ENCODE measurements at places on chromosomes 2 and 18.

DNA sequence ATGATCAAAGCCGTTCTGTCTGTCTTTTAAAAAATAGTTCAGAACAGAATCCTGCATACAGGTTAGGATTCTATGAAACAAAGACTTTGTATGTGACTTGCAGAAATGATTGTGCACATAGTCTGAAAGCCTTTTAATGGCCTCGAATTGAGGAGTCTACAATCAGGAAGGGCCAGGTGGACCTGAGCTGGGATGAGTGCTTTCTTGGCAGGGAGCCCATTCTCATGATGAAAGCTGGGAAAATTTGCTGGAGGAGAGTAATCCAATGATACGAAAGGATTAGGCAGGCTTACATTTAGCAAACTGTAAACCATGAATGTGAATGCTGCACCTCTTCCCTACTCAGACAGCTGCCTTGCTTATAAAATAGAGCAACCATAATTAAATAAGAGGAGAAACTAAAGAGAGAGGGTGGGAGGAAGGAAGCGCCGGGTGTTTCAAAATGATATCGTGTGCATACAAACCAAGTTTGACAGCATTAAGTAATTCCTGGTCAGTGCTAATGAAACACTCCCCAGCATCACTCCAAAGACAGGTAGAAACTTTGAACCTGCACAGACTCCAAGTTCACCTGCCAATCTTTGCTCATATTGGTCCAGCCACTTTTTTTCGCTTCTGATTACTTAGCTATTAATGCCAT lies 23.7 kb upstream of the CXCR4 start:
- DNase-seq = no peak

DNA sequence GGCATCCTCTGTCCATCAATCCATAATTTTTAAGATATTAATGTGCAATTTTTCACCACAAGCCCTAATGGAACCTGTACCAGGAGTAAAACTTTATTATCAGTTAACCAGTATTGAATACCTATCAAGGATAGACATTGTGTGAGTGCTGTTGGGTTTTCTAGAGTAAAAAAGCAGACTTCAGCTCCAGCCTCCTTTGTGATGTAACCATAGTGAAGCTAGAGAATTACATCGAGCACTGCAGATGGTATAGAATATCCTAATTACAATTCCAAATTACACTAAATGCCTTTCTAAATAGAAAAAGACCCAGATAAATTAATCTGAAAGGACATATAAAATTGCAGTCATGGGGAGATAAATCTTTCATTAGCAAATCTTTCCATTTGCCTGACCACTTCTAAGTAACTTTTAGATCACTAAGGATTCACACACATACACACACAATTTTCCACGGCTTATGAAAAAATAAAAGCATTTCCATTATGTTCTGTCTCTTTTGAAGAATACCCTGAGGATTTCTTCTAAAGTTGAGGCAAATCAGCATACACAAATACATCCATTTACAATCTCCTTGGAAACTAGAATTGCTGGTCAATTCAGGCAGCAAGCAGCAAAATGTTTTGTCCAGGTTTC lies 117.1 kb upstream of the TANK start:
- DNase-seq = no peak

DNA sequence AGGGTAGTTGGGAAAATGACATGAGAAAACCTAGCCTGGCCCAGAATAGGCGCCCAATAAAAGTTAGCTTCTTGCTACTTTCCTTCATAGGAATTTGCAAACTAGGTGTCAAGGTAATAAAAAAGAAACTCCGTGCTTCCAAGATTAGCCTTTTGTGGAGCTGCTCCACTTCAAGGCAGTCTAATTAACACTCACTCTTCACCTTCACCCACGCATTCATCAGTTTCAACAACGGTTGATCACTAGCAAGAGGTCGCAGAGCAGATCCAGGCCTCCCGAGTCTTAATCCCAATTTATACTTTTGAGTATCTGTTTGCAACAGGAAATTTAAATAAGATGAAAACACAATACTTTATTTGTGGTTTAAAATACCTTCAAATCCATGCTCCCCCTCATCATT lies 39.5 kb upstream of the TANK start:
- no peak for DNase-seq

GRCh38 chr18:23087352-23087751 lies 47.9 kb upstream of the CABLES1 start:
- no peak for DNase-seq

GRCh38 chr18:55764386-55764785 lies 176.4 kb upstream of the TCF4 start:
- no peak for DNase-seq

- DNase-seq = no peak
These were observed 89.8 kb upstream of the NEUROD1 start for GRCh38 chr2:181770150-181770549.

DNA sequence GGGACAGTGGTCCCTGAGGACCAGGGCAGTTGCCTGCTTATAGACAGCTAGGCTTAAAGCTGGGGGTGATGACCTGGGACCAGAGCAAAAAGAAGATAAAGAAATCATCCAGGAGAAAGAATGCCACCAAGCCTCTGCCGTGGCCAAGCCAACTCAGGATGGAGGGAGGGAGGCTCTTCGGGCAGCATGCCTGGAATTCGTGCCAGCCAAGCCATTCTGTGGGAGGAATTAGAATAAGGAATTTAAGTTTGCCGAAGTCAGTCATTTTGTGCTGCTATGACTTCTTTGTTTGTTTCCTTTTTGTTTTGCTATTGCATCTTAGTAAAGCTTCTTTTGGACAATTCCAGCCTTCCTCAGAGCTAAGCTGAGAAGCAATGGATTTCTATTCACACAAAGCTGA lies 124.1 kb downstream of the EN1 start:
- no peak for DNase-seq

- no peak for DNase-seq
These were observed 490.4 kb upstream of the FANCL start for GRCh38 chr2:58731488-58731869.

DNA sequence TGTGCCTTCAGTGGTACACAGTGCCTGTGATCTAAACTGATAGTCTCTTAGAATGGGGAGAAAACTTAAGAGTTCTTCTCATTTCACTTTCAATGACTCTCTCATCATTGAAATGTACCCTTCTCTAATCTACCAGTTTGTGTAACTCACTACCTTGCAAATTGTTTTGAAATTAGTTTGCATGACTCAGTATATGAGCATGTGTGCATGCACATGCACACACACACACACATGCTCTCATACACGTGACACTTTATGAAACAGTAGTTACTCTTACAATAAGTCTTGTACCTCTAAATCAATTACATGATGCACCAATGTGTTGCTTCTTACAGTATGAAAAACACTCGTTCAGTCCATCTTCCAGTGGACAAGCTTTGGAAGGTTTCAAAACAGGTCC lies 10.6 kb downstream of the LYPD6B start:
- DNase-seq = no peak

DNA sequence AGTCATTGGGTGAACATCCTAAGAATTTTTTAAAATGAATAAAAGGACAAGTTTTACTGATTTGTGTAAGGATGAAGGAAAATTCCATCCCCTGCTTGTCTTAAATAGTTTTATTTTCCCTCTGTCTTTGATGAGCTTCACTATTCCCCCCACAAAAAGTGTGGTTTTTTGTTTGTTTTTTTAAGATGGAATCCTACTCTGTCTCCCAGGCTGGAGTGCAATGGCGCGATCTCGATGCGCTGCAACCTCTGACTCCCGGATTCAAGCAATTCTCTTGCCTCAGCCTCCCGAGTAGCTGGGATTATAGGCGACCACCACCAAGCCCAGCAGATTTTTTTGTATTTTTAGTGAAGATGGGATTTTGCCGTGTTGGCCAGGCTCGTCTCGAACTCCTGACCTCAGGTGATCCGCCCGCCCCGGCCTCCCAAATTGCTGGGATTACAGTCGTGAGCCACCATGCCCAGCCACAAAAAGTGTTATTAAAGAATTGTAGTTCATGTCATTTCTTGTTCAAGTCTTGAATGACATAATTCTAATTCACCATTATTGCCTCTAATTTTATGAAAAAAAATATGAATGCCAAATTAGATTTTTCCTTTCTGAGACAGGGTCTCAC lies 91.7 kb downstream of the AGPS start:
- DNase-seq = no peak

GRCh38 chr2:15560140-15560987 lies 770 bp downstream of the NBAS start:
- no peak for DNase-seq

- no peak for DNase-seq
These were observed 81.2 kb downstream of the TSN start for GRCh38 chr2:121836611-121837010.

DNA sequence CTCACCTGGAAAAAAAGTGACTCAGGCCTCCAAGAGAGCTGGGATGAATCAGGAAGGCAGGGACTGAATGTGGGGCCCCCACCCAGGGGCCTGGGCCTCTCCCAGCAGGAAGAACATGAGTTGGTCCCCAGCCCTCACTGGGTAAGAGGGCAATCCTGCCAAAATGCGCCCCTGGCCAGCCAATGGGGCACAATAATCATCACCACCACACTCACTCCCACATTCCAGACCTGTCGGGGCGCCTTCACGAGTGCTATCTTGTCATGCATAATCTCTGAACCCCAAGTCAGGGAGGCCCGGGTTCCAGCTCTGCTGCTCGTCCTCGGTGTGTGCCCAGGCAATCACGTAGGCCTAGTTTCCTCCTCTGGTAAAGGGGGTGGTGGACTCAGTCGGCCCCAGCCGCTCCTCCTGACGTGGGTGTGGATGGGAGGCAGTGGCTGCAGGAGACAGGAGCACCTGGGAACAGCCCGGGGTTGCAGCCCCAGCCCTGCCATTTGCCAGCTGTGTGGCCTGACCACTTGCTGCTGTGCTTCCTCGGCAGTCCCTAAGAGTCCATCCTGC lies 115.1 kb downstream of the CYP26B1 start:
- no peak for DNase-seq

GRCh38 chr2:8932702-8933101 lies 70.8 kb downstream of the MBOAT2 start:
- no peak for DNase-seq

- no peak for DNase-seq
These were observed 151.4 kb downstream of the ACKR3 start for GRCh38 chr2:236720974-236721540.

GRCh38 chr2:219362524-219363164 lies 25.1 kb downstream of the DNPEP start:
- DNase-seq = no peak

- no peak for DNase-seq
These were observed 164.6 kb downstream of the SEPTIN10 start for GRCh38 chr2:109448946-109449788.

DNA sequence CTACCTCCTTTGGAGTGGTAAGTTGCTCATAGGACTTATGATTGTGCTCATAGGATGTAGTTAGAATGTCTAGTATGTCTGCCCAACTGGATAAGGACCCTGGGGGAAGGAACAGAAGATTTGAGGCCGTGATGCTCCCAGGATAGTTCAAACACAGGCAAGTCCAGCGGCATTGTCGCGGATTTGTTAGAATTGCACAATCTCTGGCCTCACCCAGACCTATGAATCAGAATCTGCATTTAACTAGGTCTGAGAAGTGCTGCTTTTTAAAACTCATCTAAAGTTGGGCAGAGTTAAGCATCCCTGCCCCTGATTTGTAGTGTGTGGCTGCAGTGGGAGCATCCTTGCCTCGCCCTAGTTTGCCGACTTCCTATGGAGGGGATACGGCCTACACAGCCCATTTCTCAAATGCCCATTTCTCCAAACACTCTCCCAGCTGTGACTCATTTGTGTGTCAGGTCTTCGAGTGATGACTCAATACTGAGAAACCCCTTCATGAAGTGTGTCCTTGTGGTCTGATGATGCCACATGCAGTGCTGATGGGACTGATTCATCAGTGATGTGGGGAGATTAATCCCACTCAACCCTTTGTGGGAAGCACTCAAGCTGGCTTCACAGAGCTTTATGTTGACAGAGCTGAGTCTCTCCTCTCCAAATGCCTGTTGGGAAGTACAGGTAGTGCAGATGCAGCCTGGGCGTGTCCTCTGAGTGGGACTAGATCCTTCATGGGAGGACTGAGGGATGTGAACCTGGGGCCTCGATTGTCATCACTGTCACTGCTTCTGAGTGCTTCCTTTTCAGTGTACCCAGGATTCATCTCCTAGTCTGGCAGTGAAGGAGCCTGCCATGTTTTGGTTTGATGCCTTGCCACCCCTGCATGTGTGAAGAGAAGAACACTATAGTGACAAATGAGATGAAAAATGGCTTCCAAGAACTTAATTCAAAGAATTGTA lies 18.7 kb downstream of the SMIM21 start:
- DNase-seq = no peak

- no peak for DNase-seq
These were observed 11.0 kb downstream of the ITGA4 start for GRCh38 chr2:181467966-181468707.

DNA sequence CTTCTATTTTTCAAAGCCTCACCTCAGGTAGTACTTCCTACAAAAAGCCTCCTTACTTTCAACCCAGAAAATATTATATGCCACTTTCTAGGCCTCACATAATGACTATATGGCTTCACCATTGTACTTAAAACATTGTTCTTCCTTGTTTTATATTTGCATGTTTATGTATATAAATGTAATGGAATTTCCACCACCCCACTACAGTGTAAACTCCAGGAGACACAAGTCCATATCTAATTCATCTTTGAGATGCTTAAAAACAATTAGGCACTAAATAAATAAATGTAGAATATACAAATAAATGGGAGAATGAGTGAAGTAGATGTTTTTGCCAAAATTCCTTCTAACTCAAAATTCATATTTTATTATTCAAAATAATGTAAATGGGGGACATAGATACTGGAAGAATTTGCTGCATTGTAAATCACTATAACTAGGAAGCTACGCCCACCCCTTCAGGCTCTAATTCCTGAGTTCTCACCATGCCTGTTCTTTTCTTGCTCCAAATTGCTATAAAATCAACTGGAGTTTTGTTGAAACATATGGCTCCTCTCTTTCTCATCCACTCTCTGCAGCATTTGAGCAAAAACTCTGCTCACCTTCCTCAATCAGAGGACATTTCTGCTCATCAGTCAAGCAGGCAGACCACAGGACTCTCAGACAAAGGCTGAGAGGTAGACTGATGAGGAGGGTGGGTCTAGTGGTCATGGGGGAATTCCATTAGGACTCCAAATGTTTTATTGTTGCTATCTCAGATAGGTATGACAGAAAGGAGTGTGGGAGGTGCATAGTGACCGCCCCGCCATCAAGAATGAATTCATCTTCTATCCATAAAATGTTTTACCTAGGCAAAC lies 243.0 kb downstream of the HNMT start:
- DNase-seq = no peak

DNA sequence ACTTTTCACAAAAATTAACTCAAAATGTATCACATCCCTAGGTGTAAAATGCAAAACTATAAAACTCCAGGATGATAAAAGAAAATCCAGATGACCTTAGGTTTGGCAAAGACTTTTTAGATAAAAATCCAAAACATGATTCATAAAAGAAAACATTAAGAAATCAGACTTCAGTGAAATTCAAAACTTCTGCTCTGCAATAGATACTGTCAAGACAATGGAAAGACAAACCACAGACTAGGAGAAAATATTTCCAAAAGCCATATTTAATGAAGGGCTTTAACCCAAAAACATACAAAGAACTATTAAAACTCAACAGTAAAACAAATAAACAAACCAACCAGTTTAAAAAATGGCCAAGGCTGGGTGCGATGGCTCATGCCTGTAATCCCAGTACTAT lies 173.6 kb upstream of the SPOPL start:
- DNase-seq = no peak
